Psoas muscle (tissue), 8 donors: ENCODE measurements at places on chromosomes 5 and 9. TPM values are rescaled to one million over a fixed set of nuclear protein-coding genes. Genes with fewer than 3 reads are reported as not detected.

The GABRP gene
- total RNA-seq = not detected

GRCh38 chr5:76735762-76736545, 20.0 kb downstream of the F2R start:
- no peaks in the 10 kb centered on the region for H3K27me3 ChIP-seq
- H3K4me1 ChIP-seq = no peaks in the 10 kb centered on the region
- H3K4me3 ChIP-seq = no peak overlapping the region
- H3K36me3 ChIP-seq = no peaks in the 10 kb centered on the region

DNA sequence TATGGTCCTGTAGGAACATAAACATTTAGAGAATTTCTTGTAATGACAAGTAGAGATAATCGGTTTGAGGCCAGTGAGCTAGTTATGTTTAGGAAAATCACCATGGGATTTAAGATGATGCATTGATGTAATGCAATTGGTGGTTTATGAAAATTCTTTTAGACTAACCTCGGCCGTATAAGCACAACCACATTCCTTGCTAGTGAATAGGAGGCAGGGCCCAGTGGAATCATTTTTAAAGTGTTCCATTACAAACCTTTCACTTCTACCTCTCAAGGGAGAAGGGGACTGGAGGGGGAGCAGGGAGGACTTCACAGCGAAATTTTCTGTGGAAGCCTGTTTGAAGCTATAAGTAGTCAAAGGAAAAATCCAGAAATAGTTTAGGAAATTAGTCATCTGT, 71.8 kb upstream of the NFIL3 start:
- H3K27ac ChIP-seq = no peak overlapping the region
- no peaks in the 10 kb centered on the region for H3K4me1 ChIP-seq
- no peaks in the 10 kb centered on the region for H3K27me3 ChIP-seq
- H3K36me3 ChIP-seq = no peaks in the 10 kb centered on the region

DNA sequence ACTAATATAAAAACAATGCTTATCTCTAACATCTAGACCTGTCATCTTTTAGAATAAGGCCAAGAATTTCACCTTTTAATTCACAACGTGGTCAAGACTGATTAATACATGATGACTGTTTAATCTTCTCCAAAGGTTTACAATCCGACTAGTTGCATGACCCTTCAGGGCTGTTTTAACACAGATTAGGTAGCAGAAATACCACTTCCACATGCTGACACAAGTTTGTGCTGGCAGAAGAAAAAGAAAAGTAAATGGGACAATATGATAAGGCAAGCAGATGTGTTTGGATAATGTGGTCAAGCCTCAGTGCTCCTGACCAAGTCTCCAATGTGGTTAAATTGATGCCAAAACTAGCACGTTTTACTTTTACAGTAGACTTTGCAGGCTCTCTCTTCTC, 31.1 kb downstream of the SEMA6A start:
- no peak overlapping the region for H3K4me3 ChIP-seq
- no peak overlapping the region for H3K27ac ChIP-seq
- H3K27me3 ChIP-seq = no peaks in the 10 kb centered on the region
- no peak for DNase-seq

GRCh38 chr5:168136340-168136739, 155.1 kb upstream of the WWC1 start:
- no peak for DNase-seq
- H3K27ac ChIP-seq = no peak overlapping the region
- H3K27me3 ChIP-seq = no peaks in the 10 kb centered on the region
- H3K36me3 ChIP-seq = no peaks in the 10 kb centered on the region
- H3K4me1 ChIP-seq = no peaks in the 10 kb centered on the region
